CD4-positive, alpha-beta T cell treated with Interleukin-17A for 1 hour (primary cell): ENCODE measurements at places on chromosomes 1 and 21.

DNA sequence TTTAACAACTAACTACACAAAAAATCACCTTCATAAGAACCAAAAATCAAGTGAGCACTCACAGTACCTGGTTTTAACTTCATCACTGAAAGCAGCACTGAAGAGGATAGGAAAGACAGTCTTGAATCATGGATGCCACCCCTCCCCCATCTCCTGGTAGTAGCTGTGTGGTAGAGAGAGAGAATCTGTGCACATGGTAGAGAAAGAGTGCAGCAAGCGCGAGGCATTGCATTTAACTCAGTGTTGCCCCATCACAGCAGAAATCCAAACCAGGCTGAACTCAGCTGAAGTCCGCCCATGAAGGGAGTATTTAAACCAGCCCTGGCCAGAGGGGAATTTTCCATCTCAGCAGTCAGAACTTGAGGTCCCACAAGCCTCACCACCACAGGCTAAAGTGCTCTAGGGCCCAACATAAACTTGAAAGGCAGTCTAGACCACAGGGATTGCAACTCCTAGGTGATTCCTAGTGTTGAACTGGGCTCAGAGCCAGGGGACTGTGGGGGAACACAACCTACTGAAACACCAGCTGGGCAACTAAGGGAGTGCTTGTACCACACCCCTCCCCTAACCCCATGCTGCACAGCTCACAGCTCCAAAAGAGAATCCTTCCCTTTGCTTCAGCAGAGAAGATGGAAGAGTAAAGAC, 38.4 kb downstream of the VAV3 start:
- no peak for DNase-seq

DNA sequence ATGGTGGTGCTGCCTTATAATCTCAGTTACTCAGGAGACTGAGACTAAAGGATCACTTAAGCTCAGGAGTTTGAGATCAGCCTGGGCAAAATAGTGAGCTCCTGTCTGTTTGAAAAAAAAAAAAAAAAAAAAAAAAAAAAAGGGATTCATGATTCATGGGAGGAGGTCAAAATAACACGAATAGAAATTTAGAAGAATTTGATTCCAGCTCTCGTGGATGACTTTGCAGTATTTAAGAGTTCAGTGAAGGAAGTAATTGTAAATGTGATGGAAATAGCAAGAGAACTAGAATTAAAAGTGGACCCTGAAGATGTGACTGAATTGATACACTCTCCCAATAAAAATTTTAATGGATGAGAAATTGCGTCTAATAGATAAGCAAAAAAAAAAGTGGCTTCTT, 15.8 kb downstream of the AUNIP start:
- DNase-seq: no peak

DNA sequence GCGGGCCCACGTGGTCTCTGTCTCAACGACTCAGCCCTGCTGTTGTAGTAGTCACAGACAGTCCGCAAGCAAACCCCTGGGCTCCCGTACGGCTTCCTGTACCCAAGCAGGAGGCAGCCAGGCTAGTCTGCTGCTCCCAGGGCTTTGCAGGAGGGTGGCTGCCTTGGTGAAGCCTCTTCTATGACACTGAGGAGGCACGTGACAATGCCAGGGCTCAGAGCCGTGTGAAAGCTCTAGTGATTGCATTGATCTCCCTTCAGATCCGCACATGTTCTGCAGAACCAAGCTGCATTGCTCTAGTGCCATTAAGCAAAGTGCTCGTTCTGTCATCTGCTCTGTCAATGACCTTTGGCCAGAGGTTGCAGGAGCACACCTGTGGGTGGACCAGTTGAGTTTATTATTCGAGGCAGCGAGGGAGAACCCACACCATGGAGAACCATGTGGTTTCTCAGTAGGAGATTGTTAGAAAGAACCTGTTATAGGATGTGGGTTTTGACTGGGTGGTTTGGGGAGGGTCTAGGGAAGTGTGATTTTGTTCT, 18.0 kb downstream of the UMODL1 start:
- DNase-seq: no peak

GRCh38 chr1:194133152-194133551, 946.7 kb upstream of the B3GALT2 start:
- DNase-seq: no peak

GRCh38 chr1:6785728-6786505, 663 bp downstream of the CAMTA1 start:
- DNase-seq: no peak

GRCh38 chr1:231665726-231666125, 39.1 kb downstream of the DISC1 start:
- no peak for DNase-seq
